HCT116 (cell line): ENCODE measurements at places on chromosomes 1 and 21. TPM values are rescaled to one million over a fixed set of nuclear protein-coding genes. Genes with fewer than 3 reads are reported as not detected.

GRCh38 chr1:235553112-235553551 lies 48.9 kb upstream of the B3GALNT2 start:
- no peak for DNase-seq
- H3K4me1 ChIP-seq: no peaks in the 10 kb centered on the region
- no peaks in the 10 kb centered on the region for H3K27me3 ChIP-seq
- H3K4me3 ChIP-seq: no peak overlapping the region
- H3K36me3 ChIP-seq: no peaks in the 10 kb centered on the region
- H3K27ac ChIP-seq: no peak overlapping the region

GRCh38 chr1:51525295-51525694 lies 6.2 kb upstream of the EPS15 start:
- H3K4me1 ChIP-seq: no peaks in the 10 kb centered on the region
- no peak for DNase-seq
- H3K27me3 ChIP-seq: no peaks in the 10 kb centered on the region

DNA sequence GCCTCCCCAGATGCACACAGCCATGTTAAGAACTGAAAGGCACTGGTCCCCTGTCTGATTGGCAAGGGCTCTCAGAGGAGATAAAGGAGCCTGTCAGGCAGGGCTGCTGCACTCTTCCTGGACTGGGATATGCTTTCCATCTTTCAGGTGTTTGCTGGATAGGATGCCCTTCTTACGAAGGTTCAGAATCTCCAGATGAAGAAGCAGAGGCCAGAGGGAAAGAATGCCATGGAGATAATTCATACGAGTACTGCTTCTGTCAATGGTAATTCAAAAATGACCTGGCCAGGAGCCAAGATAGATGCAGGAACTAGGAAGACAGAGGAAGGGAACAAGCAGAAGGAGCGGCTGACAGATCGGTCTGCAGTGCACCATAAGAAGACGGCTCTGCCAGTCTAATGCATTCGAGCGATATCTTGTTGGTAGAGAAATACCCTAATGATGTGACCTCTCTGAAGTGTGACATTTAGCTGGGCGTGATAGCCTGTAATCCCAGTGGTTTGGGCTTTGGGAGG lies 16.6 kb upstream of the ATP2B4 start:
- no peaks in the 10 kb centered on the region for H3K27me3 ChIP-seq
- H3K27ac ChIP-seq: no peak overlapping the region
- H3K36me3 ChIP-seq: no peaks in the 10 kb centered on the region
- peaks cover 4% of the 10 kb centered on the region; the same call in 1 of the 2 replicates for H3K4me1 ChIP-seq
- DNase-seq: no peak

Gene C4BPA
- total RNA-seq: 0.32 TPM

GRCh38 chr21:31184459-31184858 lies 146.2 kb upstream of the KRTAP19-8 start:
- no peaks in the 10 kb centered on the region for H3K36me3 ChIP-seq
- no peak overlapping the region for H3K27ac ChIP-seq
- DNase-seq: no peak
- no peak overlapping the region for H3K4me3 ChIP-seq
- no peaks in the 10 kb centered on the region for H3K4me1 ChIP-seq
- no peaks in the 10 kb centered on the region for H3K27me3 ChIP-seq

- H3K27me3 ChIP-seq: no peaks in the 10 kb centered on the region
- H3K27ac ChIP-seq: no peak overlapping the region
- DNase-seq: no peak
- no peak overlapping the region for H3K4me3 ChIP-seq
These were observed 151.6 kb upstream of the IVNS1ABP start for GRCh38 chr1:185468626-185469025.

DNA sequence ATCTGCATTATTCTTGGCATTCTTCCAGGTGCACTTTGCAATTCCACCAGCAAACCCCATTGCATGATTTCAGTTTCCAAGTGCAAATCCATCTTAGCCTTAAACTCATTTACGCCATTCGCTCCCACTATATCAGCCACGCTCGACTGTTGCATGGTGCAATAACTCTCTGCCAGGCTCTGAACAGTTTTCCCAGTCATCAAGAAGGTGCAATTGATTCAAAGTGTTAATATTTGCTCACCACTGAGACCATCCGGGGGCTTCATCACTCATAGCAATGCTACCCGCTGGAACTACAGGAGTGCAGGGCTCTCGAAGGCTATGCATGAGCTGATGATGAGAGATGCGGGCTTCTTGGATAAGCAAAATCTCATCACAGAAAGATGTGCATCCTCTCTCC lies 488.2 kb downstream of the OMA1 start:
- H3K4me1 ChIP-seq: no peaks in the 10 kb centered on the region
- no peaks in the 10 kb centered on the region for H3K36me3 ChIP-seq
- DNase-seq: no peak
- no peak overlapping the region for H3K4me3 ChIP-seq
- H3K27ac ChIP-seq: no peak overlapping the region
- peaks cover 3% of the 10 kb centered on the region; the same call in 1 of the 2 replicates for H3K27me3 ChIP-seq

DNA sequence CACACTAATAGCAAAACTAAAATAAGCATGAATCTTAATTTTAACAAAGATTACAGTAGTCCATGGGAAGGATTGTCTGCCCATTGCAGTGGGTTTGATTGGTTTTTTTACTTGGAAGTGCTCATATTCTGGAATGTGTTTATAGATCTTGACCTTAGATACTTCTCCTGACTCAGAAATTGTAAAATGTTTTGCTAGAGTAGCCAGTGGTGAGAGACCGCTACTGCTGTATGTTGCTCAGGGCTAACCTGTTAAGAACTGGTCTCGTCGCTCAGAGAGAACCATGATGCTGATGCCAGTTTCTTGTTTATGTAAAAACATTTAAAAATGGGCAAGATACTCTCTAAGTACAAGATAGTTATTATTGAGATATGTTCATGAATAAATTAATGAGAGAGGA lies 99.9 kb downstream of the ROR1 start:
- no peak for DNase-seq
- H3K27ac ChIP-seq: no peak overlapping the region
- no peaks in the 10 kb centered on the region for H3K36me3 ChIP-seq
- peaks cover 18% of the 10 kb centered on the region for H3K4me1 ChIP-seq

DNA sequence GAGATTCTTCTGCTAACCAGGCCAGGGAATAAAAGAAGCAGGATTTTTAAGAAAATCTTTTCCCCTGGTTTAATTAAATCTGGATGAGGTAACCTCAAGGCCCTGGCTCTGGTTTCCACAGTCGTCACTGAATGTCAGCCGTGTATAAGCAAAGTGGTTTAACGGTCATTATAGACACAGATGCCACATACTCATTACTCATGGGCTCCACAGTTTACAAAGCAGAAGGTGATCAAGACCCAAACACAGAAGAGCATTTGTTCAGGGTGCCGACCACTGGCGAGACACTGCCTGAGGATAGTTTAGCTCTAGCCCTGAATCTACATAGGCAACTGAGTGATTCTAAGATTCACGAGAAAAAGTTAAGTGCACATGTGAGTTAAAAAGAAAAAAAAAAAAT lies 27.8 kb upstream of the RAP1GAP start:
- H3K4me3 ChIP-seq: no peak overlapping the region
- peaks cover 18% of the 10 kb centered on the region; the same call in 1 of the 2 replicates for H3K36me3 ChIP-seq
- no peaks in the 10 kb centered on the region for H3K4me1 ChIP-seq

DNA sequence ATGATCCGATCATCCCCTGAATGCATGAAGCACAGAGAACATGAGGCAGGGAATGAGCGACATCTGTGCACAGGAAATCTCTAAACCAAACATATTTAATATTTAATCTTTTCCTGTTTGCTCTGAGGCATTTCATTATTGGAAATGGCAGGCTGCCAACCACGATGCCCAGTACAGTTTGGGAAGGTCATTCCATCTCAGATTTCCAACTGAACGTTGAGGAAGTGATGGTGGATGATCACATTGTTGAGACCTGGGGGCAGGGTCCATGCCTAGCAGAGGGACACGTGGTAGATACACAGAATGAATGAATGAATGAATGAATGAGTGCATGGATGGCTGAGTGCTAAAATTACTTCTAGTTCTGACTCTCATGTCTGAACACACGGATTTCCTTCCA lies 15.9 kb upstream of the FASLG start:
- H3K27me3 ChIP-seq: no peaks in the 10 kb centered on the region
- peaks cover 39% of the 10 kb centered on the region for H3K4me1 ChIP-seq
- H3K4me3 ChIP-seq: no peak overlapping the region
- no peak overlapping the region for H3K27ac ChIP-seq

- no peaks in the 10 kb centered on the region for H3K27me3 ChIP-seq
- no peak for DNase-seq
- H3K4me1 ChIP-seq: no peaks in the 10 kb centered on the region
- no peaks in the 10 kb centered on the region for H3K36me3 ChIP-seq
- H3K27ac ChIP-seq: no peak overlapping the region
- no peak overlapping the region for H3K4me3 ChIP-seq
These were observed 268.1 kb downstream of the GRIK1 start for GRCh38 chr21:29671728-29672127.

GRCh38 chr1:204149107-204149506 lies 2.7 kb downstream of the ETNK2 start:
- no peak overlapping the region for H3K27ac ChIP-seq
- no peak for DNase-seq
- H3K36me3 ChIP-seq: no peaks in the 10 kb centered on the region
- H3K4me1 ChIP-seq: peaks cover 8% of the 10 kb centered on the region
- no peak overlapping the region for H3K4me3 ChIP-seq

DNA sequence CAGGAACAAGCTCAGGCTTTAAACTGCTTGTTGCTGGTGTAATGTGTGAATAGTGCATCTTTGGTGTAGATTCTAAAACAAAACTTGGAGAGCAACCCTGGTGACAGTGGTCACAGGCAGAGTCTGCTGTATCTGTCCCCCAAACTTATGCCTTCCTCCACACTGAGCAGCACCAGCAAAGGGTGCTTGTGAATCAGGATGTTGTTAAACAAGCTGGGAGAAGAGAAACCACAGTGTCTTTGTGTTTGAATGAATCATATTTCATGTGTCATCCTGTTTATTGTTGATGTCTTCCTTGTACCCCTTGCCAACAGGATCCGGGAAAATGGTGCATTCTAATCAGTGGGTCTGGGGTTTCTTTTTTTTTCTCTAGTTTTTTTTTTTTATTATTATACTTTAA lies 91.9 kb upstream of the COG2 start:
- no peak overlapping the region for H3K27ac ChIP-seq
- peaks cover 20% of the 10 kb centered on the region for H3K27me3 ChIP-seq
- no peaks in the 10 kb centered on the region for H3K4me1 ChIP-seq
- no peaks in the 10 kb centered on the region for H3K36me3 ChIP-seq
- no peak overlapping the region for H3K4me3 ChIP-seq
- no peak for DNase-seq

DNA sequence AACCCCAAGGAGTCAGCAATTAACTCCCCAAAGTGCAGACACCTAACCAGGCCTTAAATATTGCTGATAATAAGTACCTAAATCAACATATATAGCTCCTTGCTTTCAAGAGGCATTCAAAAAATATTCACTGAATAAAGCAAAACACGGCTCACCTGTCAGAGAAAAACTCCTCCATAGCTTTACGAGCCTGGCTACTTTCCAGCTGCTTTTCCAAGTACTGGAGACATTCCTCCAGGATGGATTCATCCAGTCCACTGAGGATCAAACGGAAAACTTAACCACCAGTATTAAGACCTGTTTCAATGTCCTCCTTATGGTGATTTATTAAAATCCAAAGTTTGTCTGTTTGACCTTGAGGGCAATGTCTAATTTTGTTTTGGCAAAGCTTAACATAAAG lies 44.6 kb downstream of the UBR4 start:
- H3K27ac ChIP-seq: no peak overlapping the region
- H3K27me3 ChIP-seq: no peaks in the 10 kb centered on the region
- H3K36me3 ChIP-seq: peaks cover 97% of the 10 kb centered on the region
- H3K4me1 ChIP-seq: no peaks in the 10 kb centered on the region
- no peak overlapping the region for H3K4me3 ChIP-seq
- no peak for DNase-seq

- H3K27ac ChIP-seq: no peak overlapping the region
- H3K36me3 ChIP-seq: no peaks in the 10 kb centered on the region
- H3K4me1 ChIP-seq: no peaks in the 10 kb centered on the region
- no peaks in the 10 kb centered on the region for H3K27me3 ChIP-seq
These were observed 518 bp upstream of the PLCH2 start for GRCh38 chr1:2475571-2475970.

- H3K4me1 ChIP-seq: no peaks in the 10 kb centered on the region
- no peak overlapping the region for H3K4me3 ChIP-seq
- H3K27ac ChIP-seq: no peak overlapping the region
These were observed 136.6 kb upstream of the GFI1 start for GRCh38 chr1:92623187-92623778.

Gene MYBPH
- 0.22 TPM for total RNA-seq

Gene S100A14
- total RNA-seq: 252 TPM

- peaks cover 8% of the 10 kb centered on the region for H3K27me3 ChIP-seq
- no peaks in the 10 kb centered on the region for H3K36me3 ChIP-seq
- H3K27ac ChIP-seq: no peak overlapping the region
- H3K4me3 ChIP-seq: no peak overlapping the region
- no peaks in the 10 kb centered on the region for H3K4me1 ChIP-seq
These were observed 142.6 kb upstream of the CXADR start for GRCh38 chr21:17370263-17370662.

GRCh38 chr1:223492044-223492443 lies 98.8 kb downstream of the CCDC185 start:
- H3K4me3 ChIP-seq: no peak overlapping the region
- no peak for DNase-seq
- H3K36me3 ChIP-seq: no peaks in the 10 kb centered on the region
- H3K4me1 ChIP-seq: no peaks in the 10 kb centered on the region
- peaks cover 9% of the 10 kb centered on the region; the same call in 1 of the 2 replicates for H3K27me3 ChIP-seq

DNA sequence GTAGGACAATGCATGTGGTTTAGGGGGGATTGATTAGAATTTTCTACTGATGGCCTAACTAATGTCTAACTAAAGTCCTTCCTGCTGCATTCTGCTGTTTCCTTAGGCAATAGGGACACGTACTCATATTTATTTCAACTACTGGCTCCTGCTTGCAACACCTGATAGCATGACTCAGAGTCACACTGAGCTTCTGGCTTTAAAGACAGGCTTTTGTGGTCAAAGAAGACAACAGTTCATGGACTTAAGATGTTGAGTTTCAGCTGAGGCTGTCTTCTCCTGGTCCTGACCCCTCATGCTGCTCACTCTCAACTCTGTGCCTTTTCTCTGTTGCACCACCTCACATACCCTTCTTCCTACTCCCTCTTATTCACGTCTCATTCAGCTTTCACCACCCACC lies 29.1 kb upstream of the TRABD2B start:
- H3K27me3 ChIP-seq: peaks cover 11% of the 10 kb centered on the region; the same call in 1 of the 2 replicates
- no peak overlapping the region for H3K4me3 ChIP-seq
- H3K4me1 ChIP-seq: no peaks in the 10 kb centered on the region
- H3K36me3 ChIP-seq: no peaks in the 10 kb centered on the region
- no peak for DNase-seq

- DNase-seq: no peak
- no peak overlapping the region for H3K4me3 ChIP-seq
- H3K27ac ChIP-seq: no peak overlapping the region
- H3K36me3 ChIP-seq: no peaks in the 10 kb centered on the region
- H3K4me1 ChIP-seq: no peaks in the 10 kb centered on the region
- H3K27me3 ChIP-seq: no peaks in the 10 kb centered on the region
These were observed 37.5 kb upstream of the KCTD3 start for GRCh38 chr1:215529571-215529970.

DNA sequence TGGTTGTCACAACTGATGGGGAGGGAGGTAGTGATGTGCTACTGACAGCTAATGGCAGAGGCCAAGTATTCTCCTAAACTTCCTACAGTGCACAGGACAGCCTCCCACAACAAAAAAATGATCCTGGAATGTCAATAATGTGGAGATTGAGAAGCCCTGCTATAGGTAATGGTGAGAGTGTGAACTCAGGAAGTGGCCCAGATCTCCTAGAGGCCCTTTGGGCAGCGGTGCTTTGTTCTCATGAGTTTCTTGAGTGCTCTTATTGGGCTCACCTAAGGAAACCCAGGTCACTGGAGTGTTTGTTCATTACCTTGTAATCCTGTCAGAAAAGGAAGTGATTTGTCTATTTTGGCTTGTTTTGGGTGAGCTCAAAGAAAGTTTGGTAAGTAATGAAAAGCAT lies 5.9 kb downstream of the OTUD3 start:
- H3K4me1 ChIP-seq: peaks cover 12% of the 10 kb centered on the region
- DNase-seq: no peak
- peaks cover 38% of the 10 kb centered on the region for H3K36me3 ChIP-seq
- H3K27ac ChIP-seq: no peak overlapping the region

Gene KRTAP21-2
- total RNA-seq: not detected

Gene VTCN1
- 0.17 TPM for total RNA-seq
